Activated naive CD8-positive, alpha-beta T cell treated with anti-CD3 and anti-CD28 coated beads, Interleukin-2, amount 10 ng/mL, durations not matched to agents 7 days and 5 days (primary cell): ENCODE measurements at places on chromosomes 2 and 18.

- DNase-seq = no peak
These were observed 182.3 kb downstream of the KLHL29 start for GRCh38 chr2:23567161-23567756.

GRCh38 chr2:25316101-25316500, 25.6 kb downstream of the DNMT3A start:
- DNase-seq = no peak

GRCh38 chr18:34592961-34593382, 117.1 kb upstream of the DTNA start:
- no peak for DNase-seq

DNA sequence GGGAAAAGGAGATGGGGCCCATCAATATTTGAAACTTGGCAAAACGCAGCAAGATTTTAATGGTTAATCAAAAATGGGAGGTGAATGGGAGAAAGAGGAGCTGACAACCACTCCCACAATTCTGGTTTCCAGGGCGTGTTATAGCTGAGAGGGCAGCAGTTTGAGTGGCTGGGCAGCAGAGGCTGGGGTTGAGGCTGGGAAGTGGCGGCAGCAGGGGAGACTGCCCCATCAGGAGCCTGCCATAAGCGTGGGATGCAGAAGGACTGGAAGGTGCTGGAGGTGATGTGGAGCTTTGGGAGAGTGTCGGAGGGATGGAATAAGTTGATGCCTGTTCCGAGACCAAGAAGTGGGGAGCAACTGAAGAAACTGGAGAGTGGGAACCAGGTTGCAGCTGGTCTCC, 48.9 kb upstream of the SH3RF3 start:
- DNase-seq = no peak

DNA sequence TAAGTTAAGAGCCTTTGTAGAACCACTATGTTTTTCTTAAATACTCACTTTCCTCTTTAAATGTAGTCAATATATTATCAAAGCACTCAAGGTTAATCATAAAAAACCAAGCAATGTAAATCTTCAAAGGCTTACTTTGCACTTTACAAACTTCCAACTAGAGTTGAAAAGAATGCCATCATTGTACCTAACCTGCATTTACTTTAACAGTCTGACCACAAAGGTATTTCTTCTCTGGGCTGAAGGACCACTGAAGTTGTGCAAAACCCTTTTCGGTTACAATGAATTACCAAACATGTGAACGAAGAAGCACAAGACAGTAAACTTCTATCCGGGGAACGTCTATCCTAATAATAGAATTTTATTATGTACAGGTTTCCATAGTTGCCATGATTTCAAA, 3.0 kb downstream of the HNRNPLL start:
- no peak for DNase-seq

DNA sequence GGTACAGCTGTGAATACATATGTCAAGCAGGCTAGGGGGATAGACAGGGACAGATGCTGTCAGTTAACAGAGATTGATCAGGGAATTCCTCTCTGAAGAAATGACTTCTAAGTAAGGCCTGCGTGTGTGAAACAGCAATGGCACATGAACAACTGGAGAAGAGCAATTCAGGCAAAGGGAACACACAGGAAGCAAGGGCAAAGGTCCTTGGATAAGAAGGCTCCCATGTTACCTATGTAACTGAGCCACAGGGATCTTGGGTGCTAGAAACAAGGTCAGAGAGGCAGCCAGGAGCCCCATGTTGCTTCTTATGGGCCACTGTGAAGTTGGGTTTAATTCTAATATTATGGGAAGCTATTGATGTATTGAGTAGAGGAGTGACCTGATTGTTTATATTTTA, 373.7 kb upstream of the ACVR2A start:
- DNase-seq = no peak

DNA sequence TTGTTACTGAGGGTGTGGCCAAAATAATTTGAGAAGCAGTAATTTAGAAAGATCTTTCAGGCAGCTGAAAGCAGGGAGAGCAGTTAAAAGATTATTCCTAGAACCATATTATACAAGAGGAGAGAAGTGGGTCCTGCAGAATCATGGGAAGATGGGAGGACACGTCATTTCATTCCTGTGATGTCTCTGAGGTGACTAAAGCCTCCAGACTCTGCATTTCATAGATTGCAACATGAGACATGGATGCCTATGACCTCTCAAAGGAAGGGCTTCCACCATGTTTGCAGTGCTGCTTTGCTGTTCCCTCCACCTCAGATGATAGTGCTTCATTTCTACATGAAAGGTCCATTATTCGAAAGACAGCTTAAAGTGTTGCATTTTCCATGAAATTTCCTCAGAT, 788.4 kb downstream of the TSN start:
- DNase-seq = no peak
